ENCODE measurements at places on chromosomes 2 and 18.
A peak's percentile ranks its signal among the peaks of the same experiment; 100 is the strongest.

DNA sequence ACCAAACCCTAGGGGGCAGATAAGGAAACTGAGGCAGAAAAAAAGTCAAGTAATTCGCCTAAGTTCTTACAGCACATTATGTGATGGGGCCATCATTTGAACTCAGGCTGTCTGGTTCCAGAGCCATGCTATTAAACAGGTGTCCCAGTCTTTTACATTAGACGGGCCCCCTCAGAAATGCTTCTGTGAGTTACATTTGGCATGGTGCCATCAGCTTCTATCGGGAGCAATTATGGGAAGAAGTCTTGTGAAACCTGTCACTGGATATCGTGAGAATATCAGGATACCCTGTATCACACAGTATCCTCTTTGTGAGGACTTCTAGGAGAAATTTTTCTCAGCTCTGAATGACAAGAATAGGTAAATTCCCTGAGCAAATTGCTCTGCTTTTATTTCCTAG, 143.7 kb upstream of the NOSTRIN start:
- no peak for DNase-seq

DNA sequence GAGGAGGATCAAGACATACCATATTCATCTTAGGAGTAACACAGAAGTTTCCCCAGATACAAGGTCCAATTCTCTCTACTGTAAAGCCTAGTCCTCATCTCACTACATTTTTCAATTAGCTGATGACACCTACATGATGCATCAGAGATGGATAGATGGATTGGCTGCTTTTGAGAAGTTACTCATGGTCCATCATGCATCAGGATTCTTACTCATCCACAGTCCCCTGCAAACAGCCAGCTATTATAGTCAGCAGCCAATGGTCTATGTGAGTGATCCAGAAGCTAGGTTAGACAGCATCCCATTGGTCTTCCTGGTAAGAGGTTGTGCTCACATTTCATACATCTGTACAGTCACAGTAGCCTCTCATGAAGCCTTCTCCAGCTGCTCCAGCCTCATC, 154.5 kb upstream of the NRP2 start:
- no peak for DNase-seq

DNA sequence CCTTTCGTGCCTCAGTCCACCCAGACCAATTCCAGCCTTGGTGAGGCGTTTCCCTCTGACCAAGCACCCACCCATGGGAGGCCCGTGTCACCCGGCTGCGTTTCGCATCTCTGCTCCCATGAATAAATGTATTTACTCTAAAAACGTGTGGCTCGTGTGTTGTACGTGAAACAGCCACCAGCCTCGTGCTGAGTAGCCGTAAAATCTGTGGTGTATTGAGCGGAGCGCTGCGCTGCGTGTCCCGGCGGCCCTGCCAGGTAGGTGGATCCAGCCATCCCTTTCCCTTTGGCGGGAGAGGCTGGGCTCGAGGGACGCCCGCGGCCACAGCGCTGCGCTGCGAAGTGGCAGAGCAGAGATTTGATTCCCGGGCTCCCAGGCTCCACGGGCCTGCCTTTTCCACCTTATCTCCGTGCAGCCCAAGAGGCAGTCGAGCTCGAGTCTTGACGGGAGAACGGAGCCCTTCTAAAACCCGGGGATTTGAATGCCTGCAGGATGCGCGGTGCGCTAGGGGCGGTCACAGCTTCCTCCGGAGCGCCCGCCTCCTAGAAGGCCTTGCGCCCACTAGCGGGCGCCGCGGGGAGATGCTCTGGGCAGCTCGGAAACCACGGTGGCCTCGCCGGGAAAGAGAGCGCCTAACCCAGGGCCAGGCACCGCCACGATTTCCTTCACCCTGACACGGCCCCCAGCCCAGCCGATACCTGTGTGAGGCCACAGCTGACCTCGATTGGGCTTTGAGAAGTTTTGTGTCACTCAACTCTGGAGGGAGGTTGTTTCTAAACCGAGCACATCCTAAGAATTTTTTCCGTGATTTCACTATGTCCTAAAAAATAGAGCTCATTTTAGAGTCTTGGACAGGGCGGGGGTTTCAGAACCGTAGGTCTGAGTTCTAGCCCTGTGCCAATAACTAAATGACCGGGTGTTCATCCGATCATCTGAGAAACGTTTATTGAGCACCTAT, 3.9 kb upstream of the PSMD1 start:
- peak; percentile 27 for DNase-seq

DNA sequence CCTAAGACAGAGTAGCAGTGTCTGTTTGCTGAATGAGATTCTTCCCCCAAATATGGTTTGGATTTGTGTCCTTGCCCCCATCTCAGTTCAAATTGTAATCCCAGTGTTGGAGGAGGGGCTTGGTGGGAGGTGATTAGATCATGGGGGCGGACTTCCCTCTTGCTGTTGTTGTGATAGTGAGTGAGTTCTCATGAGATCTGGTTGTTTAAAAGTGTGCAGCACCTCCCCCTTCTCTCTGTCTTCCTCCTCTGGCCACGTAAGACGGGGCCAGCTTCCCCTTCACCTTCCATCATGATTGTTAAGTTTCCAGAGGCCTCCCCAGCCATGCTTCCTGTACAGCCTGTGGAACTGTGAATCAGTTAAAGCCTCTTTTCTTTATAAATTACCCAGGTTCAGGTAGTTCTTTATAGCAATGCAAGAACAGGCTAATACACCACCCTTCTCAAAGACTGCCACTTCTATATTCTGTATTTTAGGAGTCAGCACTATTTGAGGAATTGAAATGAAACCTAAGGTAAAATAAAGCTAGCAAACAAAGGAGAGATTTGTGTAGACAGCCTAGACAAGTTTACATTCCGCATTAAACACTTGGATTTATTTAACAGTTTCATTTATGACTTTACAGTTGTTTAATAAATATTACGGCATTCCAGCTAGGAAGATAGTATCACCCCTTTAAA, 21.6 kb downstream of the FBXO36 start:
- no peak for DNase-seq

- no peak for DNase-seq
Observed at GRCh38 chr2:23823863-23824262, 103.1 kb downstream of the ATAD2B start.

- DNase-seq, result no peak
Observed at GRCh38 chr2:220144411-220144810, 517.0 kb downstream of the SLC4A3 start.

- DNase-seq, result no peak
Observed at GRCh38 chr18:55853268-55853667, 265.3 kb upstream of the TCF4 start.

- no peak for DNase-seq
Observed at GRCh38 chr2:27369471-27370025, 590 bp downstream of the EIF2B4 start.

DNA sequence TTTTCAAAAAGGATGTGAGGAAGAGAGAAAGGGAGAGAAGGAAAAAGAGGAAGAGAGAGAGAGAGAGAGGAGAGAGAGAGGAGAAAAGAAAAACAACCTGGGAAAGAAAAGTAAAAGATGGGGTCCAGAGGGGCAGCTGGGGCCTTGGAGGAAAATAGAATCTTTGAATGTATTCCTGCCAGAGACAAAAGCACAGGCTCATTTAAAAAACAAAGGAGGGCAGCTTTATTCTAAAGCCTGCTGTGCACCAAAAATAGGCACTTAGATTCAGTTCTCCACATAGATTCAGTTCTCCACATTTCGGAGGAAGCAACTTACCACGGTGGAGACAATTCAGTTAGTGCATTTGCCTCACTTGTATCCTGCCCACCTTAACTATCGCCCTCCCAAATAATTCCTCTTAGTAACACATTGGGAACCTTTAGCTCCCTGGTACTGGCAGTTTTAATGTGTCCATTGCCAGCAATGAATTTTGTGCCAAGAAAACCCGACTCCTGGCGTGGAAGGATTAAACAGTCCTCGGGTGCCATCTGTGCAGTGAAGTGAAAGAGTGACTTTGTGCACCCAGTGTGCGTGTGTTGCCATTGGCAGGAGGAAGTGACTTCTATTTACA, 71.3 kb downstream of the DPP4 start:
- no peak for DNase-seq

DNA sequence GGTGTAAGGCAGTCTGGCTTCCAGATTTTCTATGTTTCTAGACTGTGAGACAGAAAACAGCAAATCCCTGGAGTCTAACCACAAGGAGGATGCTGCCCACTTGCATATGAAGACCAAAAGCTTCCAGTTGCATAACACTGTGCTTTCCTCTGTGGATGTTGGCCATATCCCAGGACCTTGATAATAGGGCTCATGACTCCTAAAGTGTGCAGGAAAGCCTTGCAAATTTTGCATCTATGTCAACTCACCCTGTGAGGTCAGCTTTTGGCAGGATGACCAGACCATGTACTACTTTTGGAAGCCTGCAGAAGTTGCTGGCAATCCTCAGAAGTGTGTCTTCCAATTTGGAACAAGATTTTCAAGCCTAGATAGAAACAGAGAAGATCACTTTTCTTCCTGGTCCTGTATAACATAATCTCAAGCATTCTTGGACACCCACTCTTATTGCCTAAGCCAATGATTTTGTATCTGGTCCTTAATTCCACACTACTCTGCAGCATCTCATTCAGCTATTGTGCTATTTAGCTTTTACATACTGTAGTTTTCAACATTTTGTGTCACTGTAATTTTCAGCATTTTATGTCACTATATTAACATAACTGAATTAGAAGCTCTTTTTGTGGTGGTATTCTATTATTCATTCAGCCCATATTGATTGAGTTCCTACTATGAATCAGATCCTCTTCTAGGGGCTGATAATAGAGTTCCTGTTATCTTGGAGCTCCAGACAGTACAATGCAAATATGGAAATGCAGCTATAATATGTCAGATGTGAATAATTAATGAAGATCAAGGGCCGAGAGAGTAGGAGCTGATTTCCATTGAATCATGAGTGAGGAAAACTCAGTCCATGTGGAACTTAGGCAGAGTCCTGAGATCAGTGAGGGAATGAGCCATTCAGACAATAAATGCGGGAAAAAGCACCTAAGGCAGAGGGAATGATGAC, 85.3 kb upstream of the RAB27B start:
- DNase-seq, result no peak

DNA sequence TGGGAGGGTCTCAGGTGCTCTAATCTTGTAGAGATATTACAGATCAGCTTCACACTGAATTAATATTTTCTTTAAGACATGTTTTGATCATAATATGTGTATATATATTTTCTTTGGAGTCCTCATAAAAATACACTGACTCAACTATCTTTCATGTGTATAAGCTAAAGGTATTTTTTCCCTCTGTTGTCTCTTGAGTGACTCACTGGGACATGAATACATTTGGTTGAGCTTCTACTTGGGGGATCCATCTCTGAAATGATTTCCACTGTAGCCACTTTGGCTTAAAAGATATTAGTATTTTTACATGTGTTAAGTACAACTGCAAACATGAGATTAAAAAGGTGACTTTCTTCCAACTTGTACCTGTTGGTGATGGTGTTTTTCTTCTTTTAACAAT, 140.8 kb downstream of the TTN start:
- DNase-seq, result no peak

DNA sequence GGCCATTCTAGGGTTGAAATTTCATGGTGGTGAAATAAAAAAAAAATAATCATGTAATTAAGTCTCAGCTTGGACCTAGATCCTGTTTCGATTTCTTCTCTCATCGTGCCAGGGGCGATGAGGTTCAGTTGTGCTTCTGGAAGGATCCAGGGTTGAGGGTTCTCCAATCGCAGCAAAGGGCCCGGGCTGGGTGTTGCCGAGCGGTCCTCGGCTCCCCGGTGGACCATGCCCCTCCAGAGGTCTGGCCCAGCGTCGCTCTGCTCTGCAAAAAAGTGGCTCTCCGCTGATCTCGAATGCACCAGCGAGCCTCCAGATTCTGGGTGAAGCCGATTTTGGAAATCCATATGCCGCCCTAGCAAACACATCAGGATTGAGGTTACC, 39.0 kb downstream of the EN1 start:
- DNase-seq, result no peak

DNA sequence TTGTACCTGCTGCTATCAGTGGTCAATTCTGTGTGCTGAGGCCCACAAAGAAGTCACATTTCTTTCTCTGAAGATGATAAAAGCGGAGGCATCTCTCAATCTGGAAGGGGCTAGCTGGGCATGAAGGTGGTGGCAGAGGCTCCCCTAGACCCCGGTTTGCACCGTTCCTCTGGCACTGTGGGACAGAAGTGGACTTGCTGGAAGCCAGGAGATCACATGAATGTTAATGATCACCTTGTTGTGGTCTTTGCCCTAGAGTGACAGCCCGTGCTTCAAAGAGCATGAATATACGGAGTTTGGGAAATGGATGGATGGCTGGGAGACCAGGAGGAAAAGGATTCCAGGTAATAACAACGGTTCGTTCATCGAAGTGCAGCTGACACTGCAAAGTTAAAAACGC, 20.2 kb downstream of the ALLC start:
- no peak for DNase-seq

GRCh38 chr2:85549826-85550225, 10.9 kb downstream of the MAT2A start:
- DNase-seq, result no peak

GRCh38 chr2:222447131-222447530, 22.8 kb downstream of the SGPP2 start:
- no peak for DNase-seq

GRCh38 chr2:42314892-42315468, 46.0 kb downstream of the COX7A2L start:
- DNase-seq, result no peak

- DNase-seq, result no peak
Observed at GRCh38 chr2:199259671-199260070, 198.1 kb downstream of the SATB2 start.

DNA sequence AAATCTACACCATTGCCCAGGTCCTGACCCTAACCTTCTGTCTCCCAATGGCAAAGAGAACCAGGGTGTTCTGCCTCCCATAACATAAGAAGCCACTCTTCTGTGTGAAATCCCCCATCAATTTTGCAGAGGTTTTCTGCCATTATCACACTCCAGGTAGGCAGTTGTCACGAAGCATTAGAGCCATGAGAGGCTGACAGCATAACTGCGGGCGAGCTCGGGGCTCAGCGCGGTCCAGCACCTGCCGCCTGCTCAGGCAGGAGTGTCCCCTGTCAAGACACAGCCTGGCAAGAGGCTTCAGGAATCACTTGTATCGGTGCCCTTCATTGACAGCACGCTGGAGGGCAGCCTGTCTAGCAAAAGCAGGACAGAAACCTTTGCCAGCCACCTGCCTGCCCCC, 251.2 kb downstream of the SATB2 start:
- DNase-seq, result no peak

DNA sequence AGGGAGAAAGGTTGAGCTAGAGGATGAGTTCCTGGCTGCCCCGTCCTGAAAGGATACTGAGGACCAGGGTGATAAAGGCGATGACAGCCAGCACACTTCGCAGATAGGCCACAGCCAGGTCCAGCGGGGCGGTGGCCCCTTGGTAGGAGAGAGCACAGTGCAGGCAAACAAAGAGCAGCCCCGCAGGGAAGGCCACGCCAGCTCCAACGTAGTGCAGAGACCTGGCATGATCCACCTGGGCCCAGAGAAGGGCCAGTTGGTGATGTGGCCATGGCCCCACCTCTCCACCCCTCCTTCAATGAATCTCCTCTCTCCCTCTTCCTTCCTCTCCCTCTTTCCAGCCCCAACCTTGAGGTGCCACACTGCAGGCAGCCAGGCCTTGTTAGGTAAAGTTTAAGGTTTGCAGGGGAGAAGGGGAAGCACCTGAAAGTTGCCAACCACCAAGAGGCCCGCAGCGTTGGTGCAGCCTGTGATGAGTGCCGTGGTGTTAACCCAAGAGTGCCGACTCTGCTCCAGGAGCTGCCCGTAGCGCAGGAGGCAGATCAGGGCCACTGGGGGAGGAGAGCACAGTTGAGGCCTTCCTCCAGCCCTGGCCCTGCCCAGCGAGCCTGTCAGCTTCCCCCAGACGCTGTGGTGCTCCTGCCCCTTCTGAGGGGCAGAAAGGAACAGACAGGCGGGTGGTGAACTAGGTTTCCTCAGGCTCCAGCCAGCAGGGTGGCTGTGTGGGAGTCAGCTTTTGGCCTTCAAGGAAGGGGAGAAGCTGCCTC, 2.8 kb downstream of the TMEM150A start:
- no peak for DNase-seq

Data from SIG-M5 (cell line).